Amniotic stem cell (primary cell): ENCODE measurements at places on chromosomes 5 and 9.

- DNase-seq = no peak
These were observed 20.6 kb downstream of the TPPP start for GRCh38 chr5:672329-673160.

- no peak for DNase-seq
These were observed 54.8 kb upstream of the FBXL17 start for GRCh38 chr5:108436696-108437095.

DNA sequence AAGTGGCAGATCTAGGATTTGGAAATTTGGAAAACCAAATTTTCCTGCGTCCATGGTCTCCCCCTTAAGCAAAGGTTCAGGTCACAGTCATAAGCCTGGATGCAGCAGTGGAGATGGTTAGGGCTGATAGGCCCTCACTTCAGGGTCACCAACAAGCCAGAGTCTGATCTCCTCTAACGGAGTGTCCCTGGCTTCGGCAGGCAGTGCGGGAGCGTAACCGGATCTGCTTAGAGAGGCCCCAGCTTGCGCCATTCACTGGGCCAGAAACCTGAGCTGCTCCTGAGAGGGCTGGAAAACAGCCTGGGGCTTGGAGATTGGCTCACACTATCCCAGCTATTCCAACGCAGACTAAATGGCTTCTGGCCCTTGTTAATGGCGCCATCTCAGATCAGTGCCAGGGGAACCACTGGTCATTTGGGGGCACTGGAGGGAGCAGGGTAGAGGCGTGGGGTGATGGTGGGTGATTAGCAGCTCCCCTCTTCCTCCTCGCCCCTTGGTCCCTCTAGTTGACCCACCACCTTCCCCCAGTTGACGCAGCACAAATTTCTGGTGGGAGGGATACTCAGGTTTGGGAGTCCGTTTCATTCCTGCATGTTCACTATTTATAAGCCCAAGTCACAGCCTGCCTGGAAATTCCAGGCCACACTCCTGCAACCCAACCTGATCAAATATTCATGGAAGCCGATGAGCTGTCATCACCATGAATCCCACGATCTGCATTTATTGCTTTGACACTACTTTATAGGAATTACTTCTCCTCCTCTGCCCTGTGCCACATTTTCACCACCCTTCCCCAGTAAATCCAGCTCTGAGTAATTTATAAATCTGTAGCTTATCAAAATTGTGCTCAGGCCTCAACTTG is 134.6 kb upstream of the CPEB4 start:
- no peak for DNase-seq

GRCh38 chr5:139390639-139391569 is 1.2 kb upstream of the MZB1 start:
- DNase-seq = no peak

GRCh38 chr9:116608064-116608463 is 79.0 kb upstream of the TRIM32 start:
- no peak for DNase-seq

DNA sequence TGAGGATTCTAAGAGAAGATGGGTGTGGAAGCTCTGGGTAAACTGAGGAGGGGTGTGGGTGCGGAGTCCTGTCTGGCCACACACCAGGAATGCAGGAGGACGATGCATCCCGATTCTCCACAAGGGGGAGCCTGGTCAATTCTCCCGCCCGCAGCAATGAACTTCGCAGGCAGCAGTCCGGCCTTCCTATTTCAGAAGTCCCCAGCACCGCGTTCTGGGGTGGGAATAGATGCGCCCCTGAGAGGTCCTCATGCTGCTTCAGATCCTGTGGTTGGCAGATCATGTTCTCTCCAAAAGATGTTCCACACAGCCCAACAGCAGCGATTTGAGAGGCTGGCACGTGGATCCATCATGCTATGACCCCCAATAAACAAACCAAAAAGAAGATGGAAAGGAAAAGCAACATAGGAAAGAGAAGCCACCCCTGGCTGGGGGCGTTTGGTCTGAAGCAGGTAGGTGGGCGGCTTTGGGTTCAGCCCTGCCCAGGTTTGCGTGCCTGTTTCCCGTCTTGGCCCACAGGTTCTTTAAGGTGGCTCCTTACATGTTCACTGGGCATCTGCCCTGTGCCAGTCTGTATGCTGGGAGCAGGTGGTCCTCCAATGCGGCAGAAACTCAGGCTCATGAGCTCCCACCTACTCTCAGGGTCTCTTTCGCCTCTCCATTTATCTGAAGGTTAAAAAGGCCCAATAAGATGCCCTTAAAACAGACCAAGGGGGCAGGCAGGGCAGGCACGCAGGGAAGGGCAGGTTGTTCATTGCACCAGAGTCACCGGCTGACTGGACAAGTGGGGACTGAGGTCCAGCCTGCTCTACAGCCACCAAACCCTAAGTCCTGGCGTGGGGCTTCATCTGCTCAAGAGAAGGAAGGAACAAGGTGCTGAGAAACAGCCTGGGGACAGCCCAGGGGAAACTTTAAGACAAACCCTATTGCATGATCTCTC is 171.6 kb downstream of the PAX5 start:
- no peak for DNase-seq

- DNase-seq = no peak
These were observed 121.8 kb upstream of the SPIN1 start for GRCh38 chr9:88266416-88266815.

GRCh38 chr9:4502444-4502843 is 12.2 kb downstream of the SLC1A1 start:
- no peak for DNase-seq

DNA sequence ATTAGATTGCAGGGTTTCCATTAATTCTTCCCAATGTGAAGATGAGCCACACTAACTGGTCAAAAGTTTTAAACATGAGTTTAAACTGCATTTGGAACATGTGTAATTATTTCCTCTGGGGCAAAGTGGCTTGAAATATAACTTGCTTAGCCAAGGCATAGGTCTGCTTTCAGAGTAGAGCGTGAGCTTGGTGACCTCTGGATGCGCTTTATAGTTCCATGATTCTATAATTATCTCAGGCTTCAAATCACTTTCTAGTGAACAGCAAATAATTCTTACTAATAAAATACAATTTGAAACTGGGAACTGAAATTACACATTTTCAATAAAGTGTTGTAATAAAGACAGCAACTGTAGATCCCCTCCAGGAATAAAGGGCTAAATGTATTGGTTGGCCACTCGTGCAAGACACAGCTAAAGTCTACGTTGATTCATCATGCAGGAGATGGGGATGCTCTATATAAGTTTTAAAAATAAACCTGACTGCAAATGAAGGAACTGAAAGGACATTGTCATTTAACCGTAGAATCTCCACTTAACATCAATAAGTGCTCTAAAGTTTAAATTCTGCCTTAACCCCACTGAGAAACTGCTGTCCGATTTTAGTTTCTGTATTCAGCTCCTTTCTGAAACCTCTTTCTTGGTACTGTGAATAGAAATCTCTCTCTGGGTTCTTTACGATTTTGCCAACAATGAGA is 460.0 kb downstream of the PSAT1 start:
- no peak for DNase-seq

DNA sequence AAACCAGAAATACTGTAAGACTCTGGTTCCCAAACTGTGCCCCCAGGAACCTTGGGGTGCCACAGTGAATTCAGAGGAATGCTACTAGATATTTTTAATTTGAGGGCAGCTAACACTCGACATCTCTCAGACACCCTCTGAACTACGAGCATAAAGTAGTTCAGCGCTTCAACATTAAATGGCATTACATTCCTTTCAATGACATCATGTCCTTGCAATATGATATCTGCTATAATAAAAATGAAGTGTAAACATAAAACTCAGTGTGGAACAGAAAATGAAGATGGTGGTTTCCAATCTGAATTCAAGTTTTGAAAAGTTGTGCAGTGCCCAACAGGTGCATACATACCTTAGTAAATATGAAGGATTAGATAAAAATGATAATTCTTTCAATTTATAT is 116.1 kb downstream of the LPAR1 start:
- DNase-seq = no peak

DNA sequence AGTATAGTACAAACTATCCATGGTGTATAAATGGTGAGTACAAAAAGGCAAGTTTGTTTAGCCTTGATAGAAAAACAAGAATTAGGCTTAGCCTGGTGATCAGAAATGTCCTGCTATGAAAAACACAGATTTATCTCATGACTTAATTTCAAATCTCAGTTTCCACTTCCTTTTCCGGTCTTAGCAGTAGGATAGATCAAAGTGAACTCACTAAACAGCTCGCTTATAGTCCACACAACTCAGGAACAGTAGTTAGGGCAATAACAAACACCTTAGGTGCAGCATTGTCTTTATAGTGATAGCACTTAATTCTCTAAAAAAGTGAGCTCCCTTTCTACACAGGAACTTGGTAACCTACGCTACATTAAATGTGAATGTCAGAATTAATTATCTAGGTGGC is 11.4 kb downstream of the GOLGA1 start:
- no peak for DNase-seq

DNA sequence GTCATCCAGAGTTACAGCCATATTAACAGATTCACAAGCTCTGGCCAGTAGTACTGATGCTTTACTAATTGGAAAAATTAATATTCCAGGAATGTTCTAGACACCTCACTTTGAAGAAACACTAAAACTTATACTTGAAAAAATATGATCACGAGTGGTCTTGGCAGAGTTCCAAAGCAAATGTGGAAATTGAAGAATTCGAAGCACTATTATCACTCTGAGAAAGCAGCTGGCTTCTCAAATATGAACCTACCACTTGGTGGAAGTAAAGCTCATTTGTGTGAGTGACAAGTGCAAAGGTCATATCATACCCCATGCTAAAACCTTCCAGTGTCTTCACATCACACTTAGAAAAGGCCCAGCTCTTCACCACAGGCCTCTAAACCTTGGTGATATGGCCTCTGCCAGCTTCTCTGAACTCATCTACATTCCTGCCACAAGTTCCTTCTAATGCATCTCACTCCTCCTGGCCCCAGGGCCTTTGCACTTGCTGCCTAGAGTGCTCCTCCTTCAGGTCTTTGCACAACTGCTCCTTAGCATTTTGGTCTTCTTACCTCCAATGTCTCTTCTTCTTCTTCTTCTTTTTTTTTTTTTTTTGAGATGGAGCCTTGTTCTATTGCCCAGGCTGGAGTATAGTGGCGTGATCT is 175.7 kb upstream of the SMIM23 start:
- DNase-seq = no peak

- no peak for DNase-seq
These were observed 33.0 kb downstream of the ERGIC1 start for GRCh38 chr5:172866802-172867748.

- DNase-seq = peak; percentile 92
These were observed 33.1 kb downstream of the RASA1 start for GRCh38 chr5:87300744-87301143.

GRCh38 chr5:73996151-73996755 is 370.3 kb downstream of the ARHGEF28 start:
- DNase-seq = no peak

DNA sequence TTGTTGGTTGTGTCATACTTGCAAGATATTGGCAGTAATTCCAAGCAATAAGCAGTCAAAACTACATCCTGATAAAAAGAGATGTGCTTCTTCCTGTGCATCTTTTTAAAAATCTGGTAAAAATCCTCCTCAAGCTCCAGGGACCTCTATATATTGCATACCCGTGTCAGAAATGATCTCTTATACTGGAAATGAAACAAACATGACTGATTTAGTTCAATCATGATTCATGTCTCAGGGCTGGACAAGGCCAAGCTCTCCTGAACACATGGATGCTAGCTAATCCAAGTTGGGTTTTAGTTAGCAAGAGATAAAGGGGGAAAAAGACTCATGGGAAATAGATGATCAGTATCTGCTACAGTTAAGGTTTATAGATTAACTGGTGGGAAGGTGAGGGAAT is 69.3 kb downstream of the CCDC192 start:
- DNase-seq = no peak

DNA sequence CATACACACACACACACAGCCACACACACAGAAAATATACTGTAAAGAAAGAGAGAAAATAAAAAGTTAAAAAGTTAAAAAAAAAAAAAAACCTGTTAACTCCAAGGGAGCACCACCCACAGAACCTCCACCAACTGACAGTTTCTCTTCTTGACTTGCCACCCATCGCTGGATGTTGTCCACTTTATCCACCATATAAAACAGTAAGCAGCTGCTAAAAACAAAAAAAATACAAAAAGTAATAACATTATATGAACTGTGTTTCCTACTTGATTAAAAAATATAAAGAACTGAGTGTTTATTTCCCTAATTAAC is 1.2 kb downstream of the PURA start:
- no peak for DNase-seq

GRCh38 chr5:34656700-34657273 is 659 bp downstream of the RAI14 start:
- no peak for DNase-seq

DNA sequence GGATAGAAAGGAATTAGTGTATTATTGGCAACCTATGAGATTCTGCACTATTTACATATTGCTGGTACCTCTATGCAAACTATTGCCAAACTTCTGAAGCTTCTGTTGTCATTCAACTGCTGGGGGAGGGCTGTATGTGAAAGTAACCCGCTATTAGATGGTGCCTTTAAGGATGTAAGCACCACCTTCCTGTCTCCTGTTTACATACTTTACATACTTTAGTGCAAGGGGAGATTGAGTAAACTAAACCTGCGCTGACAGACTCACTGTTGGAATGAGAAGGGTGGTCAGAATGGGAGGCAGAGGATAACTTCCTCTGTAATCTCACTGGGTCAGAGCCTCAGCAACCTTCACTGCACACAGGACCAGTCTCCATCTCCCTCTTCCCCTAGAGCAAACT is 123.8 kb downstream of the NR3C1 start:
- DNase-seq = no peak

GRCh38 chr9:74293479-74293878 is 203.7 kb upstream of the RORB start:
- DNase-seq = no peak

DNA sequence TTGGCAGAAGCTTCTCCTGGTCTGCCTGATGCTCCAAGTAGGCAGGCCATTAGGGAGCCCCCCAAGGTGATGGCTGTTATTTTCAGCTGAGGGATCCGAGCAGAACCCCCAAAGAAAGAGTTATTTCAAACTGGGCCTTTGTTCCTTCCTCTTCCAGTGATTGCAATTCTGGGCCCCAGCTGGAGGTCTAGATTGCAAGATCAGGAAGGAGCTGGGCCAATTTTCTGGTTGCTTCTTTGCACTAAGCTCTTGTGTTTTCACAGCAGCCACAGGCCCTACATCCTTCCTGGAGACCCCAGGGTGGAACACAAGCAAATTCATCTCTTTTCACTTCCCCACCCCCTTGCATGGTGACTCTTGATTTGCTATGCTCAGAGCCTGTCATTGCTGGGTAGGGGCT is 215.0 kb downstream of the SEMA6A start:
- DNase-seq = no peak

DNA sequence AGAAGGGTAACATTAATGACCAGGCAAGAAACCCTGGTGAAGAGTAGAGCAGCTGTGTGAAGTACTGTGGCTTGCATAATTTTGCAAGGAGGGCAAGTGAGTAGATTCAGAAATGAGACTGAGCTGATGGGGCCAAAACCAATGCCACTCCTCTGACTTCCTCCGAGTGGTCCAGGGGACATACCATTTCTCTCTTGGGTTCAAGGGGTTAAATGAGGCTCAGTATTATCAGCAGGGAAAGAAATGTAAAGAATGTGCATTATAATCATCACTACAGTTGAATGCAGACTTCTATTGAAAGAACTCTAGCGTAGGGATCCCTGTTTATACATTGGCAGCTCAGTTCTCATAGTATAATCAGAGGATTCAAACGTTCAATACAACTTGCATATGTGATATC is 9.9 kb downstream of the POLR3G start:
- DNase-seq = no peak
